ENCODE measurements at places on chromosomes 4 and X.
A peak's percentile ranks its signal among the peaks of the same experiment; 100 is the strongest.

DNA sequence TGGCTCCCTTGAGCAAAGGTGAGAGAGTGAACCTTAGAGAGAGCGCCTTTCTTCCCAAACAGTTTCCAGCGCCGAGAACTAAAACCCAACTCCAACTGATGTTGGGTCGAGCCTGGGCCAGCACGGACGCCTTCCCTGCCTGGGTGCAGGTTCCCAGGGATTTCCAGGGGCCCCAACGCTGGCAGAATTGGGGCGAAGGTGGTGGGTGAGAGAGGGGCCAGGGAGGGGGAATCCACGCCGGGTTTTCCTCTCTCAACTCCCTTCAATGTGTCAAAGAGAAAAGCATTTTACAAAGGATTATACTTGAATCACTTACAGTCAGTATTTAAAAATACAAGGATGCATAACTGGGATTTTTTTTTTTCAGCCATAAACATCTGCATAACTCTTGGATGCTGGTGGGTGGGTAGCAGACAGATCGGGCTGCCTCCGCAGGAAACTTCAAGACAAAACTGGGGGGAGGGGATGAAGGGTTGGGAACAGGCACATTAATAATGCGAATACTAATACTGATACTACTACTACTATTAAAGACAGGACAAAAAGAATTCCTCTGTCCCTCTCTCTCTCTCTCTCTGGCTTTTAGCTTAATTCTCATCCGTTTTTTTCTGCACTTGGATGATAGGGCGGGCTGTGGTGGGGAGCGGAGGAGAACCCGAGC is 1.3 kb upstream of the ARX start:
- DNase-seq: no peak

DNA sequence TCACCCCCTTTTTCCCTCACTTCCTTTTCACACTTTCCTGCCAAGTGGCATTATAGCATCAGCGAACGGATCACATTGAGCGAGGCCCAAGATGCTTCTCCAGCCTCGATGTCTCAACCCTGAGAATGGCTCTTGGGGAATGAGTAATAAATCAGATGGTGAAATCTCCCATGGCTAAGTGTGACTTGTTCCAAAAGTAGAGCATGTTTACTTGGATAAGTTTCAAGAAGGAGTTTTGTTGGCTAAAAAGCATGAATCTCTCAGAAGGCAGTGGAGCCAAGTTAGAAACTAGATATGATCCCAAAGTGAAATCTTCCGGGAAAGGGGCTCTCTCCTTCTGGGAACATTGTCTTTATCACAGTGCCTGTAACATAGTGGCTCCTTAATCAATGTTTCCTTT is 316.3 kb downstream of the CAMK2D start:
- DNase-seq: peak; percentile 38

- DNase-seq: no peak
These were observed 59.4 kb upstream of the TLL1 start for GRCh38 chr4:165813606-165814005.

- peak; percentile 32 for DNase-seq
These were observed 108.8 kb upstream of the CENPE start for GRCh38 chr4:103306870-103307375.

DNA sequence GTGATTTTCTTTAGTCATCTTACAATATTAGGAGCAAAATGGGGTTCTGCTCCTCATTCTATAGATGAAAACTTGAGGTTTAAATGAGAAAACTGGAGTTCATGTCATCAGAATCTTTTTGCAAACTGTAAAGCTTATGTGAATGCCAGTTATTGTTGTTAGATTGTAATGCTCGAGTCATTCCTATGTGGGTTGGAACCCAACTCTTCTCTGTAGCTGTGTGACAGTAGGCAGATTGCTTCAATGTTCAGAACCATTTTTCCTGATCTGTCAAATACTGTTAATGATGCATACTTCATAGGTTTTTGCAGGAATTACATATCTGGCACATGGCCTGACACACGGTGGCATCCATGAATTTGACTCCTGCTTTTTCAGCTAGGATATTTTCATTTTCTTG is 178.9 kb downstream of the RAPGEF2 start:
- no peak for DNase-seq

GRCh38 chr4:854356-854755 is 28.4 kb upstream of the CPLX1 start:
- no peak for DNase-seq

DNA sequence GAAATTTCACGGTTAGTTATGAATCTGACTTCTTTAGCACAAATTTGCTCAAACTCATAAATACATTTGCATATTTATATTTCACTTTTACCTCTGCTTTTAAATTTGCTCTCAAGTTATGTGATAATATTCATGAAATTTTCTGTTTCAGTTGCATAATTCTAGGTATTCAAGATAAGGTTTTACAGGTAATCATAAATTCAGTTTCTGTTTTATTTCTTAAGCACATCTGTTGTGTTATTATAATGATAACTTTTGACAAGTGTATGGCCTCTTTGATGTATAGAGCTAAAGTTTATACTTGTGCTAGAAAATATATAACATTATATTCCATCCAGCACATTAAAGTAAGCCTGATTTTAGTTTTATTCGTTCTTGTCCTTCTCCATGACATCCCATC is 308.1 kb downstream of the SLC7A11 start:
- no peak for DNase-seq

- no peak for DNase-seq
These were observed 150.0 kb downstream of the SPRY1 start for GRCh38 chr4:123546573-123547060.

DNA sequence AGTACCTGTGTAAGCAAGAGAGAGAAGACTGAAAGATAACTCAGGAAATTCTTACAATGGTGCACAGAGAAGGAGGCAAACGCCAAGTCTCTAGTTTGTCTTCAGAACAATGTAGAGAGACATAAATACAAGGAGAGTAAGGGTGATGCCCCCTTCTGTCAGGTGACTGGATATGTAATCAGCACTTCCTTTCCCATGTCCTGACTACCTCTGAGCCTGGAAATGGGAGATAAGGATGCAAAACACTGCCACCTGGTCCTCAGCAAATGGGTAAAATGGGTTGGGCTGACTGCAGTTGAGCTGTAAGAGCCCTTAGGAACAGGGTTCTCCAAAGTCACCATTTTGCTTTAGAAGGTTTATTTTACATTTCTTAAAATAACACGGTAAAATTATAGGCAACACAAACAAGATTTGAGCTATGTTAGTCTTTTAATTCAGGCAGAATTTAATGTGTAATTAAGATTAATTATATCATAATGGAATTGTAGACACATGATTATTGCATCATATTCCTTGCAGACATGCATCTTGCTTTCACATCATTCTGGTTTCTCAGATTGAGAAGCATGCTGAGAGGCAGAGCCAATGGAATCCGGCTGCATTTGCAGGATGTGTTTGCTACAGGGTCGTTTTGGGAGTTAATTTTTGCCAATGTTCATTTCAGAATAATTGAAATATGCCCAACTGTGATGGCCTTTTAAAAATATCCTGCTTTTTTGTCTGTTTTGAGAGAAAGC is 37.2 kb upstream of the ARX start:
- DNase-seq: no peak

- DNase-seq: no peak
These were observed 17.7 kb downstream of the SPON2 start for GRCh38 chr4:1154523-1155182.

- DNase-seq: no peak
These were observed 56.8 kb upstream of the TXK start for GRCh38 chr4:48190839-48191238.

DNA sequence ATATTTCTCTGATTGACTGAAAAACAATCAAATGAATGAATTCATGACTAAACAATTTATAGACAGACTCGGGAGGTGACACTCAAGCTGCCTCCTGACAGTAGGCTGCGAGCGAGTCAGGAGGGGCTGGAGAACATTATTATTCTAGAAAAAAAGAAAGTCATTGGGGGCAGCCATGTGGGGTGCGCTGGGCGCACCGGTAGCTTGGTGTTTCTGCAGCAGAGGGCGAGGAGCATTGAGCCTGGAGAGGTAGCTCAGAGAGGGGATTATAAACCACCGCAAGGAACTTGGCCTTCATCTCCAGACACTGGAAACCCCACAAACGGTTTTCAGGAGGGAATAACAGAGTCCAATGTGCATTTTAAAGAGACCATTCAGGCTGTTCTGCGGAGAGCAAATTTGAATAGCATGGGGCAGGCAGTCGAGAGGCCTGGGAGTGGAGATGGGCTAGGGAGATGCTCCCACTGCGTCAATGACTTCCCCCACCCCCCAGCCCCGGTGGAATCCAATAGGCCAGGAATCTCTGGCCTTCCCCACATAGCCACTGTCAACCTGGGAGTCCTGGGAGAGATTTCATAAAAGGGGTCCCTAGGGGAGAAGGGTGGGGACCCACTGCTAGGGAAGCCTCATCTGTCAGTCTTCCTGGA is 168.3 kb downstream of the BCOR start:
- no peak for DNase-seq

GRCh38 chr4:83065266-83065665 is 30.3 kb downstream of the COPS4 start:
- no peak for DNase-seq

DNA sequence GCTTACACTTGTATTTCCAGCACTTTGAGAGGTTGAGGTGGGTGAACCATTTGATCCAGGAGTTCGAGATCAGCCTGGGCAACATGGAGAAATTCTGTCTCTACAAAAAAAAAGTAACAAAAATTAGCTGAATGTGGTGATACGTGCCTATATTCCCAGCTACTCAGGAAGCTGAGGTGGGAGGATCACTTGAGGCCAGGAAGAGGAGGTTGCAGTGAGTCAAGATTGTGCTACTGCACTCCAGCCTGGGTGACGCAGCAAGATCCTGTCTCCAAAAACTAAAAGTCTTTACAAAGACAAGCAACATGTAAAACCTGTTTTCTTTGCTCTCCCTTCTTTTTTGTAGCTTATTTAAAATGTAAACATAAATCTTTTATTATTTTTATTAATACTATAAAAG is 1156.1 kb downstream of the FAT4 start:
- no peak for DNase-seq

DNA sequence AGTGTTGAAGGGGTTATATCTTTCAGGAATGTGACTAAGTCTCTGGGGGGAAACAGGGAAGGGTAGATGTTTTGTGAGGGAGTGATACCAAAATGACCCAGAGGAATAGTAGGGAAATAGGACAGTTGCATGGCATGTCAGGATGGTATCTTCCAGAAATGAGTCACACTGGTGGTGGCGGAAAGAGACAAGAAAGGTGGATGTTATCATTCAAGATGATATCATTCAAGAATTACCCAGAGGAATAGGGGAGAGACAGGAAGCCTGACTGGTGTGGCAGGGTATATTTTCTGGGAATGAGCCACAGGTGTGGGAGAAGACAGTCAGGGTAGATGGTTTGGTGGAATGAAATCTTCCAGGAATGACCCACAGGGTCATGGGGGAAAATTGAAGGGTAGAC is 61.1 kb downstream of the MAOA start:
- no peak for DNase-seq

DNA sequence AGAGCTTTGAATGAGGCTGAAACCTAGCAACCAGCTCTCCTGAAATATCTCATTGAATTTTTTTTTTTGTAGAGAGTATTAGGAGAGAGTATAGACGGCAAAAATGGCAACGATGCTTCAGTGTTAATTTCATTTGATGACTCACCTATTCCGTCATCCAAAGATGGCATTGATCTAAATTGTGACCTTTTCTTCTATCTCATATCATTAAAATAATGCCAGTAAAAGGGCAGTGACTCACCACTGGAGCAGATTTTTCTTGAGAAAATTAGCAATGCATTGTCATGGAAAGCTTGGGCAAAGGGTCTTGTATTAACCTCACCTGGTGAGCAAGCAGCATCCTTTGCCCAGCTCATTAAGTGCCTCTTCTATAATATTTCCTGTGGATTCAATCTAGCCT is 19.6 kb downstream of the VMA21 start:
- no peak for DNase-seq

DNA sequence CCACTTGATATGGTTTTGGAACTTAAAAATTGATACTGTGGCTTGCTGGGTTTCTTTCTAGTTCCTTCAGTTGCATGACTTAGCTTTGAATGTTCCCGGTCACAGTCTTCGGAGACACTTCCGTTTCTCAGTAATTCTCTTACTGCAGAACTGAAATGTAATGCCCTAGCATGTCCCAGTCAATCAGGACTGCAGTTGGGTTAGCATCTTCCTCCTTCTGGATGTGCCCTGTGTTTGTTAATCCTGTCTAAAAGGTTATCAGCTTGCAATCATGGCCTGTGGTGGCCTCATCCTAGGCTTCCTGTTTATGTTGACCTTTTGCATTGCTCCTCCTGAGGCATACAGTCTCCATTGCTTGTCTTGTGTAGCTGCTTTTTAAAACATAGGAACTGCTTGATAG is 275.9 kb downstream of the ARHGAP10 start:
- no peak for DNase-seq

GRCh38 chrX:130299279-130300009 is 30.7 kb upstream of the ZNF280C start:
- DNase-seq: no peak

GRCh38 chr4:150771382-150771781 is 189.4 kb downstream of the MAB21L2 start:
- no peak for DNase-seq

- no peak for DNase-seq
These were observed 63.7 kb downstream of the CLDN22 start for GRCh38 chr4:183256343-183256742.

GRCh38 chr4:145936997-145937901 is 1.4 kb downstream of the ZNF827 start:
- DNase-seq: peak; percentile 77

DNA sequence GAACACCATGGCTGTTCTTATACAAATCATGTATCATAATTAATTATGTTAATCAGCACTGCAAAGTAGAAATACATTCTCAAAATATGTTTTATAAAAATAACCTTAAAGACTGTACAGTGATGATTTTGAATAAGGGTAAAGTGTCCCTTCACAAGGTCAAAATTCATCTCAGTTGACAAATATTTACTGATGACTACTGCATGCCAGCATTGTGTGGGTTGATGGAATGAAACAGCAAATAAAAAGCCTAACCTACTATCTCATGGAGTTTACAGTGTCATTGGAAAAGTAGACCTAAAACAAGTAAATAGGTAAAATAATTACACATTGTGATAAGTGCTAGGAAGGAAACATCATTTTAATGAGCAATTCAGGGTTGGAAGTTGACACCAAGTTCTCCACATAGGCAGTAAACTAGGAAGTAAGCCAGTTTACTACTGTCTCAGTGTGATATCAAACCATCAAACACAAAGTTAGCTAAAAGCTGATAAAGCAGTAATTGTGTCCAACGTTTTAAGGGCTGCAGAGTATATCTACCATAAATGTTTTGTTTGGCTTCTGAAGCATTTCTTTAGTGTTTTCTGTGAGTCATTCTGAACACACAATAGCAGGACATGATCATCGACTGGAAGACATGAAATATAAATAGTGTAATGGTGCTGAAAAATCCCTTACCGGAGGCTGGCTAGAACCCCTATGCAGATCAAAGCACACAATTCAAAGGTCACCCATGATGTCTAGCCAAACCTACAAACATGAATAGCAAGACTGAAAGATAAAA is 221.8 kb downstream of the DACH2 start:
- DNase-seq: no peak

GRCh38 chr4:26322346-26322745 is 1.5 kb downstream of the RBPJ start:
- DNase-seq: no peak

DNA sequence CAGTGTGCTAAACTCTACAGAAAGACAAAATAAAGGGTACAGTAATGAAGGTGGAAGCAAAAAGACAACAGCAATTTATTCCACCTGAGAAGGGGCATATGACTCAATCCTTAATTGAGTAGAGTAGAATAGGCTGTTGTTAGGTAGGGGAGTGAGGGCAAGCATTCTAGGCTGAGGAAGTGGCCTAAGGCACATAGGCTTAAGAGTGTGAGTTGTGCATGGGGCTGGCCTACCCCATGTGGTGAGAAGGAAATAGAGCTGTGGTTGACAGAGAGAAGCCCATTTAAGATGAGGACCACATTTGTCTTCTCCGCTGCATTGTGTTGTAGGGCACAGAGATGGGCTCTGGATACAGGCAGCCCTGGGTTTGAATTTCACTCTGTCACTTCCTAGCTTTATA is 3.4 kb upstream of the ZCCHC18 start:
- no peak for DNase-seq
